ENCODE measurements at places on chromosomes 3 and 15.

DNA sequence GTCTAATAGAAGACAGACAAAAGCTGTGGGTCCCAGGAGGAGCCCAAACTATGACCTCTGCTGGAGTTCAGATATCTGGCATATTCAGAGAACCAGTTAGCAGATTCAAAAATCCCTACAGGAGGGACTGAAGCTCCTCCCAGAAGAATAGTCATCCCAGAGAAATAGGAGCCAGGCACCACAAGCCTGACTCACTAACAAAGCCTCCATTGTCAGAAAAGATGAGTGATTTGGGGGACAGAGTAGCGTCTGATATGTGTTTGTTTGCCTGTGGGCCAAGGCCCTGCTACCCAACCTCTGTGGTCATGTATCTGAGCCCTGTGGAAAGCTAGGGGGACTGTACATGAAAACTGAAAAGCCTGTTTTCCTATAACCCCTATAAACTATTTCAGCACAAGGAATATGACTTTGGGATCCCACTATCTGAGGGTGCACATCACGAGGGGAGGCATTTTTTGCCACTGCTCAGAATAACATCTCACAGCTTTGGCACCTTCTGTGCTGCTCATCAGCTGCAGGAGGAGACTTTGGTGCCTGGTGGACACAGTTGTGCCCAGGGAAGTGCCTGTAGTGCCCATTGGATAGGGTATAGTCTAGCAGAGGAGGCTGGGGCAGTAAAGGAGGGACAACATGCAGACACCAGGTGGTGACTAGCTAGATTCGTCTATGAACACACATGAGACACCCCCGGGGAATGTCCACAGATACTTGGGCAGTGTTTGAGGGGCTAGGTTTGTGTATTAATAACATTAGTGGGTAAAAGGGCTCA, 9.7 kb upstream of the LARP6 start:
- DNase-seq: peak; percentile 99

GRCh38 chr15:31733424-31733823, 296.9 kb upstream of the CHRNA7 start:
- peak; percentile 60 for DNase-seq

DNA sequence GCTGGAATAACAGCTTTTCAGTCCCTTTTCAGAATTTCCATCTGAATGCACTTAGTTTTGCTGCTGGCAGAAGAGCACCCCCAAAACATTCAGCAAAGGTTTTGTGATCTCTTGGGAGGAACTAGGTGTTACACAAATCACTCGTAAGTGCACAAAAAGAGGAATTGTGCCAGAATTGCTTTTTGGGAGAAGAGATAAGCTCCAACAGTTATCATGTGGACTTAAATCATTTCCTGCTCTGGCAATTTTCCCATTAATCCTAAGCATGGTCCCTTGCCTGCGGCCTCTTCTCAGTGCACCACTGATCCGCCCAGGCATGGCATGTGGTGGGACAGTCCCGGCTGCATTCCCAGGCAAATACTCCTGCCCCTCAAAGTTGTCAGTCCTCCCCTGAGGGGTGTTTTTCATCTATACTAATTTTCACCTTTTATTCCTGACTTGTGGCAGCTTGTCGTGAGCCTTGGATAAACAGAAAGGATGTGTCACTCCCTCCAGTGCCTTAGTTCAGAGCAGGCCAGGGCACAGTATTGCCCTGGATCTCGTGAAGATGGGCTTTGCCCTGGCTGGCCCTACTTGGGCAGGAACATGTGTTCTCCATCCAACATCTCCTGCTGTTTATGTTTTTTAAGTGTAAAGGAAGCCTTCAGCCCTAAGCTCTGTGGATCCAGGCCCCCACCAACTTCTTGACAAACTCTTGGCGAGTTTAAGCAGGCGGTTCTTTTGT, 44.6 kb upstream of the VILL start:
- DNase-seq: no peak

- no peak for DNase-seq
These were observed 19.6 kb downstream of the EFCC1 start for GRCh38 chr3:129020691-129021090.

DNA sequence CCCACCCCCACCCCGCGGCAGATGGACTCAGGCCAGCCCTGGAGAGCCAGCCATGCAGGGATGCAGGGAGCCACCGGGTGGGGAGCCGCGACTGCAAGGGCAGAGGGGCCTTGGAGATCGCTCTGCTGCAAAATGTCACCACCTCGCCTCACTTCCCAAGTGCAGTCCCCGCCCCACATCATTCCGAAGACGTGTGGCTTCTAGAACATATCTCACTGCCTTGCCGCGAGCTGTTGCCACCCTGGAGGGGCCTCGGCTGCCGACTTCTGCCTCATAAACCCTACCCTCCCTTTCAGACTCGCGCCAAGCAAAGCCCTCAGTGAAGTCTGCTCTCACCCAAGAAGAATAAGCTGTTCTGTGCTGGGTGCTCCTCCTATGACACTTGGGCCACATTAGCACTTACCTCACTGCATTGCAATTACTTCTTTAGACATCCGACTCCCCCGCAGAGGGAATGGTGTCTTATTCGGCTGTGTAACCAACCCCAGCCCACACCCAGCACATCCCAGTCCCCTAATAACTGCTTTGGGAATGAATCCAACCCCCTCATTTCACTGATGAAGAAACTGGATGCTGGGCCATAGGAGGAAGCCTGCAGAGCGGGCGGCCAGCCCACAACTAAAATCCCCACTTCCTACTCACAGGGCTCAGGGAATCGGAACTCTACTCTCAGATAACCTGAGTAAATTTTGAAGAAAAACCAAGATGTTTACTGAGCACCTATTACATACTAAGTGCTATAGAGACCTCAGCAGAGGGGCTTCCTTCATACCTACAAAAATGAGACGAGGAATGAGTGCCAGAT, 8.6 kb downstream of the TLE3 start:
- no peak for DNase-seq

DNA sequence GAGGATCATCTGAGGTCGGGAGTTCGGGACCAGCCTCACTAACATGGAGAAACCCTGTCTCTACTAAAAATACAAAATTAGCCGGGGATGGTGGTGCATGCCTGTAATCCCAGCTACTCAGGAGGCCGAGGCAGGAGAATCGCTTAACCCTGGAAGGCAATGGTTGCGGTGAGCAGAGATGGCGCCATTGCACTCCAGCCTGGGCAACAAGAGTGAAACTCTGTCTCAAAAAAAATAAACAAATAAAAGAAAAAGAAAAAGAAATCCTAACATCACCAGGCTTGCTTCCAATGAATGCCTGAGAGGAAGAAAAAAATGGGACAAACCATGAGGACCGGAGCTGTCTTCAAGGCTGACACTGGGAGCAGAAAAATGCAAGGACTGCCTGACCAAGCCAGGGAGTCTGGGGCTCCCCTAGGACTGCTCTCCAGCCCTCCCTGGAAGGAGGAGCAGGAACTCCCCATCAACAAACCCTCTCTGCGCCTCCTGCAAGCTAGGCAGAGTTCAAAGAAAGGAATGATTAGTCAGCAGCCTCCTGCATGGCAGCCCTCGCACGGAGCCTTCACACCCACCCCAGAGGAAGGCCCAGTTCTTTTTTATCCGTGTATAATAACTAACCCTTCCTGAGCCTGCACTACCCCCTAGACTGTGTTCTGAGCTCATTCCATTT, 55.4 kb downstream of the NUP210 start:
- DNase-seq: no peak

- DNase-seq: no peak
These were observed 703.8 kb upstream of the NR2F2 start for GRCh38 chr15:95626501-95627361.

Data from pons (tissue), 1 donor.